Effector memory CD4-positive, alpha-beta T cell (primary cell): ENCODE measurements at places on chromosomes 2 and 18.

- DNase-seq: no peak
- peaks cover 10% of the 10 kb centered on the region for H3K4me1 ChIP-seq
These were observed 4.8 kb upstream of the CELF4 start for GRCh38 chr18:37570336-37570930.

GRCh38 chr18:3481696-3482210, 31.8 kb downstream of the TGIF1 start:
- no peak overlapping the region for H3K4me3 ChIP-seq
- H3K4me1 ChIP-seq: no peaks in the 10 kb centered on the region
- H3K36me3 ChIP-seq: no peaks in the 10 kb centered on the region
- no peak for DNase-seq

DNA sequence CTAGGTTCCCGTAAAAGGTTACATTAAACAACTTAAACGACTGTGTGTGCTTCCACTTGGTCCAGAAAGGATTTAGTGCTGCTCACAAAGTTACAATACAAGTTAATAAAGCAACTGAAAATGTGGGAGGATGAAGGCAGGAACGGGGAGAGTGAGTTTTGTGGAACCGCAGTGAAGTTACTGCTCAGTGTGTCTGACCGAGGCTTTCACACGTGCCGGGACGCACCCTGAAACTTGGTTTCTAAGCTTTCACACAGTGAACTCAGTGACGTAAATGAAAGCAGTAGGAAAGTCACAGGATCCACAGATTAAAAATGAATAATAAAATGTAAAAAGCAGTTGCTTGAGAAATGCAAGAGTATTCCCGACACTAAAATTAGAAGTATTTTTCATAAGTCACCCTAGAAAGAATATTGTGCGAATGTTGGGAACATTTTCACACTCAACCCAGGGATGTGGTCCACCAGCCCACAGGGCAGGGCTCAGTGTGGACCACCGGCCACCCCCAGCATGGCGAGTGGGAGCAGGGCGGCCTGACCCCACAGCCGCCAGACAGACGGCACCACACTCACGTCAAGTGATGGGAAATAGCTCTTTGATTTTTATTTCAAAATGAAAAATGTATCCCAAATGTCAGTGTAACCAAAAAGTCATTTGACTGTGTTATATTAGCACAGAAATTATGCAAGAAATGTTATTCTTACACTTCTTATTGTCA, 32.6 kb upstream of the CHMP1B start:
- no peak overlapping the region for H3K27ac ChIP-seq
- H3K4me1 ChIP-seq: no peaks in the 10 kb centered on the region
- no peaks in the 10 kb centered on the region for H3K36me3 ChIP-seq

DNA sequence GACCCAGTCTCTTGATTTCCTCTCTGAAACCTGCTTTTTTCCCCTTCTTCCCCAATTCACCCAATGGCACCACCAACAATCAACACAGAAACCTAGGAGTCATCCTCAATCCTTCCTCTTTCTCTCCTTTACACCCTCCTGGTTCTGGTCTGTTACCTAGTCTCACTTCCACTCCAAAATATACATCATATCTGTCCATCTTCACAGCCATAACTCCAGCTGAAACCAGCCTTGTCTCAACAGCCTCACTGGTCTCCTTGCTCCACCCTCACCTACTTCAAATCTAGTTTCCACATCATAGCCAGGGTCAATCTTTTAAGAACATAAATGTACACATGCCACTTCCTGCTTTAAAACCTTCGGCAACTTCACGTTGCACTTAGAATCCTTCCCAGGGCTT, 11.8 kb upstream of the TWSG1 start:
- H3K36me3 ChIP-seq: no peaks in the 10 kb centered on the region
- H3K4me3 ChIP-seq: no peak overlapping the region
- H3K27ac ChIP-seq: no peak overlapping the region
- no peaks in the 10 kb centered on the region for H3K27me3 ChIP-seq
- no peaks in the 10 kb centered on the region for H3K4me1 ChIP-seq

GRCh38 chr18:66727991-66728390, 124.1 kb upstream of the CDH19 start:
- no peaks in the 10 kb centered on the region for H3K27me3 ChIP-seq
- no peak overlapping the region for H3K27ac ChIP-seq
- no peak overlapping the region for H3K4me3 ChIP-seq
- no peak for DNase-seq

- H3K27ac ChIP-seq: no peak overlapping the region
- peaks cover 6% of the 10 kb centered on the region for H3K4me1 ChIP-seq
- DNase-seq: no peak
These were observed 151.0 kb downstream of the TPO start for GRCh38 chr2:1563943-1564891.

DNA sequence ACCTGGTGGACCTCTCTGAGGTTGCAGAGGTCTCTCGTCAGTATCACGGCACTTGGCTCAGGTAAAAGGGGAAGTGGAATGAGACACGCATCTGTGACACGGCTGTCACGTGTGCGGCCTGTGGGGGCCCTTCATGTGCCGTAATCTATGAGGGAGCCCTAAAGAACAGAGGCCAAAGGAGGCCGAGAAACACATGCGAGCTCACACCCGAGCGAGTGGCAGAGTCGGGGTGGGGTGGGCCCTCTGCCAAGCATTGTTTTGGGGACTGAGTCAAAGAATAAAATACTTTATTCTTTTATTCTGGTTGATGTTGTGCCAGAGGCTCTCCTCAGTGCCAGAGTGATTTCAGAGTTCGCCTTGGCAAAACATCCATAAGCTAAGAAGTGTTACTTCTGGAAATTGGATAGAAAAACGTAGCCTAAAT, 43.3 kb downstream of the PLB1 start:
- peaks cover 1% of the 10 kb centered on the region for H3K4me1 ChIP-seq
- H3K4me3 ChIP-seq: no peak overlapping the region
- H3K36me3 ChIP-seq: no peaks in the 10 kb centered on the region
- H3K27me3 ChIP-seq: no peaks in the 10 kb centered on the region
- no peak overlapping the region for H3K27ac ChIP-seq

DNA sequence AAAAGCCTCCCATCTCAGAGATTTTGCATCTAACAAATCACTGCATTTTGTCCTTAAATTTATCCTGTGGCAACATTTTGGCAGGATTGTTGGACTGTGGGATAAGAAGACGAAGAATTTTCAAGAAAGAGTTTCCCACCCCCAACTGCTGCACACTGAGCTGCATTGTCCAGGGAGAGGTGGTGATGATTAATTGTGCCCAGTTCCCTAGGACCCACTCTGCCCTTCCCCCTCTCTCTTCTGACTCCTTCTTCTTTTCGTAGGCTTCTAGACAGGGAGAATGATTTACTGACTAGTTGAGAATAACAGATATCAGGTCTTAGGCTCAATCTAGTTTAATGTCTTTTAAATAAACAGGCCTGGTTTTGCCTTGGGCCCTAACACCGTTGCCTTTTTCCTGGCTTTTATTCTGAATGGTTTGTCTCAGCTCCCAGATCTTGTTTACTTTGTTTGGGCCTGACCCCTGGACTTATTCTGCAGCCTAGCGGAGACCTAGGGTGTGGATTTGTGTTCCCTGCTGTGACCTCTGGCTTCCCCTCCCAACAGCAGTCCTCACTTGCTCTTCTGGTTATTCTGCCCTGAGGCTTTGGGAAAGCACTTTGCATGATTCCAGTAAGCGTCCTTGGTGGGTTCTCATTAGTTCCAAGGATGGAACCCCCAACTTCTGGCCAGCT, 233.3 kb downstream of the INSIG2 start:
- H3K4me1 ChIP-seq: no peaks in the 10 kb centered on the region
- no peaks in the 10 kb centered on the region for H3K36me3 ChIP-seq
- DNase-seq: no peak

DNA sequence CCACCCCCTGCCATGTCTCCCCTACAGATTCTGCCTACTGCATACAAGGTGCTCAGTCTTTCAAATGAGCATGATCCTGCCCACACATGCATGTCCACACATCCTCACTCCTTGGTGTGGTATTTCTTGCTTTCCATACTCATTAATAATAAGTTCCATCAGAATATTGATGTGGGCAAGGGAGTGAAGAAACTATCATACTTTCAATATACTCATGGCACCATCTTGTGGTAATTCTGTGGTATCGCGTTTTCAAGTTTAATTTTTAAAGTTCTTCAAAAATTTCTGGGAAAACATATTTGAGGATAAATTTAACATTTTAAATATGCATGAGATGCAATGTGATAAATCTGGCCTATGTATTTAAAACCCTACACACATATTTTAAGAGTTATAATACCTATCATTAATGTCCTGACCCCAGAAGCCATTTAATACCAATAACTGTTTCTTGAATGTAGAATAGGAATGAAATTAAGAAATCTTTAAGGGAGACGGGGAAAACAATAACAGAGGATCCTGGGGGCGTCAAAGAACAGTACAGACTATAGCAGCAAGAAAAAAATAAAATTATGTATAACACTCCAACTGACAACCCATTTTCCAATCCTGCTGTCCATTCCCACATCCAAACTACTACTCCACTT, 110.1 kb downstream of the ZNF385B start:
- DNase-seq: no peak
- no peaks in the 10 kb centered on the region for H3K36me3 ChIP-seq
- H3K27me3 ChIP-seq: no peaks in the 10 kb centered on the region
- no peak overlapping the region for H3K27ac ChIP-seq

GRCh38 chr18:39743463-39743862, 2177.9 kb upstream of the CELF4 start:
- DNase-seq: no peak
- H3K27me3 ChIP-seq: no peaks in the 10 kb centered on the region
- H3K4me1 ChIP-seq: no peaks in the 10 kb centered on the region
- no peaks in the 10 kb centered on the region for H3K36me3 ChIP-seq
- no peak overlapping the region for H3K27ac ChIP-seq

- H3K4me3 ChIP-seq: no peak overlapping the region
- no peak overlapping the region for H3K27ac ChIP-seq
- peaks cover 4% of the 10 kb centered on the region for H3K36me3 ChIP-seq
- H3K27me3 ChIP-seq: no peaks in the 10 kb centered on the region
- peaks cover 20% of the 10 kb centered on the region for H3K4me1 ChIP-seq
These were observed 17.2 kb downstream of the EML4 start for GRCh38 chr2:42186366-42186765.

DNA sequence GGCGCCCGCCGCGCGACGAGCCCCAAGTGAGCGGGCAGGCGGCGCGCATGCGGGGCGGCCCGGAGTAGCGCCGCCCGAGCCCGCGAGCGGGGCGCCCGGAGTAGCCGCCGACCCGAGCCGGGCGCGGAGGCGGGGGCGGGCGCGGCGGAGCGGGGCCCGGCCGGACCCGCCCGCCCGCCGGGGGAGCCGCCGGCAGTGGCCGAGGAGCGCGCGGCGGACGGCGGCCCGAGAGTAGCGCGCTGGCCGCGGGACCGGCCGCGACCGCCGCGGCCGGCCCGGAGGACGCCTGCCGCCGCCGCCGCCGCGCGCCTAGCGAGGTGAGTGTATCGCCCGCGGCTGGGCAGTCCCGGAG, at the start of gene GALNT1:
Gene GALNT1, plus strand, starts transcription at position 195 of the 352 bp plus-strand sequence. CDS start 72,923 bp downstream, outside the sequence.
- H3K4me1 ChIP-seq: peaks cover 6% of the 10 kb centered on the region
- H3K27ac ChIP-seq: peak within 1 kb of the TSS; percentile 56
- peak within 1 kb of the TSS; percentile 70 for H3K4me3 ChIP-seq
- DNase-seq: no peak

- DNase-seq: no peak
- no peak overlapping the region for H3K4me3 ChIP-seq
These were observed 607.5 kb downstream of the PLCL1 start for GRCh38 chr2:198411936-198412335.

DNA sequence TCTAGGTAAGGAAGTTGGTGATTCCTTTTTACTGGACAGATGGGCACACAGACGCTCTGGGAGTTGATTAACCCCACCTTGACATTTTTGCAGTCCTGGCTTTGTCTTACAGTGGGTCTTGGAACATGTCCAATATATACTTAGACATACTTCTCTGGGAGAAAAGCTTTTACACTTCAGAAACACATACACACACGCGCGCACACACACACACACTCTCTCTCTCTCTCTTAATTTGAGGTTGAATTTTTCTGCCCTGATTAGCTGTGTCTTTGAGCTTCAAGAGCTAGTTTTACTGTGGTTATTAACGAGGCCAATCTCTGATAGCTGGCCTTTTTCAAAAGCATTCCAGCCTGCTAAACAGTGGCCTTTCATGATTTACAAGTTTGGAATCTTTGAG, 215.0 kb downstream of the MYCN start:
- H3K36me3 ChIP-seq: no peaks in the 10 kb centered on the region
- H3K4me3 ChIP-seq: no peak overlapping the region
- H3K4me1 ChIP-seq: no peaks in the 10 kb centered on the region
- H3K27ac ChIP-seq: no peak overlapping the region
- DNase-seq: no peak

GRCh38 chr2:106542746-106543359, 55.7 kb downstream of the CD8B2 start:
- H3K27ac ChIP-seq: no peak overlapping the region
- H3K36me3 ChIP-seq: no peaks in the 10 kb centered on the region

DNA sequence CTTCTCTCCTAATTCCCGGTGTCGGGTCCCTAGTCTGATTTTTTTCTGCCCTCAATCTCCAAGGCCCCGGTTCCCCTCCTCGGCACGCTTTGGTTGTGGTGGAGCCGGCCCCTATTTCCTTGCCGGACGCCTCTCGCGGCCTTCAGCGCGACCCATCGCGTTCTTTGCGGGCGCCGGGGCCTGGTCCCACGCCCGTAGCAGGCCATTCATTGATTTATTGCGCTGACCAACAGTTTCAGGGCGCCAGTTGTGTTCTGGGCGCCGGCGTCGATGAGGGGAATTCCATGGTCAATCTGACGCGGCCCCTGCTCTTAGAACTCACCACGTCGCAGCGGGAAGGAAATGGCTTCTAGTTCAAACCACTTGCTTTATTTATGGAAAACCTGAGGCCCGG, 396 bp downstream of the CNOT9 start:
- peak overlapping the region; percentile 99 for H3K27ac ChIP-seq
- no peaks in the 10 kb centered on the region for H3K27me3 ChIP-seq
- peak; percentile 68 for DNase-seq
- H3K4me3 ChIP-seq: peak overlapping the region; percentile 71
- peaks cover 33% of the 10 kb centered on the region for H3K4me1 ChIP-seq

DNA sequence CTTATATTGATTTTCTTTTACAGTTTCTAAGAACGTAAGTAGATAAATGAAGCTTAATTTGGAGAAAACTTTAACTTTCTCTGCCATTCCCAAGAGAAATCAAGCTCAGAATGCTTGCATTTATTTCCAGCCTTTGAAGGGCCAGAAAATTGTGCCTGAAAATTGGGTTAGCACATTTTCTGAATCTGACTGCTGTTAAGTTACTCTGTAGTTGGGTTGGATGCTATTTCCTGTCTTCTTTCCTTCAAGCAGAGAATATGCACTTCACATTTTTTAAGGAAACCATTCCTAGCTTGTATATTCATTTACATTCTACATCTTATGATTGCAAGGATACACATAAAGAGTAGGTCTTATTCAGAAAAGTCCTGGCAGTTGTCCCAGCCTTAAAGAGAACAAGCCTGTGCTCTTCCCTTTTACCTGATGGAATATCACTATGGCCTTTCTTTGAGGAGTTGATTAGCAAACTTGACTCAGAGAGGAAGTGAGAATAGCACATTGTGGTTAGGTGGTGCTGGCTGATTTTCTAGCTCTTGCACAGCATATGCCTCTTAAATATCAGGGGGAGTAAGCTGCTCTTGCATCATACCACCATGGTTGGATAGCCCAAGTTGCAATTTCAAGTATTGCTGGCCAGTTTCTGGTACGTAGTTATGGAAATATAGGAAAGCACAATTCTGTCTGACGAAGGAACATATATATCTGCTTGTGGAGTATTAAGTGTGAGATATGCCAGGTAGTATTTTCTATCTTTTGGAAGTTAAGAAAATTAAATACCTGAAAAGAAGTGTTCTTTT, 133.7 kb downstream of the COMMD1 start:
- H3K4me1 ChIP-seq: no peaks in the 10 kb centered on the region
- no peaks in the 10 kb centered on the region for H3K36me3 ChIP-seq
- no peak for DNase-seq
- no peak overlapping the region for H3K4me3 ChIP-seq

- no peaks in the 10 kb centered on the region for H3K4me1 ChIP-seq
- H3K27me3 ChIP-seq: no peaks in the 10 kb centered on the region
- DNase-seq: no peak
- no peak overlapping the region for H3K27ac ChIP-seq
These were observed 341.3 kb upstream of the LINC00305 start for GRCh38 chr18:64490207-64490606.
